ENCODE measurements at places on chromosomes 7 and 10.

DNA sequence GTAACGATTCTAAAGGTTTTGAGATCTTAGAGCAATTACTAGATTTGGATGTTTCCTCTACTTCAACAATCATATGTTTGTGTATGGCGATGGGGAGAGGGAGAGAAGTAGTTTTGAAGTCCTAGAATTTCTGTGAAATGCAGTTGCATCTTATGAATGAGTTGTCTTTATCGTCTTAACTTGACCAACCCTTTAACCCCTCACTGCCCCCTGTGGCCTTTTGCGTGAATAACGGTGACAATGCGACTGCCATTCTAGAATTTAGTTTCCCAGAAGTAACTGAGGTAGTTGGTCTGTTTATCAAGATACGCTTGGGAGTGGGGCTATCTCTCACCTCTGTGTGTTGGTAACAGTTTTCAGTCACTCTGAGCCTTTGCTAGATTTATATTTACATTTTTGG is 204.6 kb downstream of the HDAC9 start:
- DNase-seq: peak; percentile 44

GRCh38 chr10:43352951-43353350 is 18.5 kb upstream of the FXYD4 start:
- DNase-seq: no peak

DNA sequence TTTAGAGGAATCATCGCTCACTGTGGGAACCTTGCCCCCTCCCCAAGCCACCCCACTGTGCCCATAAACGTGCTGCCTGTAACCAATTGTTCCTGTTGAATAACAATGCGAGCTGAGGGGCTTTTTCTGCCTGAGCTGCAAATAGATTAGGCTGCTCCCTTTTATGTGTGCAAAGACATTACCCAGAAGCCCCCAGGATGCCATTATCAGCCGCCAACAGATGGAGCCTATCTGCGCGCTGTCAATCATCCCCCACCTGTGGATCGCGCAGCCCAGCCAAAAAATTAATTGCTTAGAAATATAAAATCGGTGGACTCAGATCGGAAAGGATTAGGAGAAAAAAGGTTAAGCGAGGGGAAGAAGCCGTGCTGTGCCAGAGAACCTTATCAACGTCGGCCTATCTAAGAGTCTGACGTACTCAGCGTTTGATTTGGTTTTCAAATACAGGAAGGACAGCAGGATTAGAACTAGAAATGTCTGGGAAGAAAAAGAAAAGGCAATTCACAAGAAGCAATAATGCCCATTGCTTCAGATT is 167.3 kb upstream of the MYO3A start:
- no peak for DNase-seq

- peak; percentile 27 for DNase-seq
Measured at GRCh38 chr7:99975782-99976521, at the start of gene AZGP1. Gene AZGP1, minus strand, starts transcription at chr7:99976031. Its CDS starts 11 bp downstream, at chr7:99976020.
